ENCODE measurements at places on chromosomes 4 and X.

DNA sequence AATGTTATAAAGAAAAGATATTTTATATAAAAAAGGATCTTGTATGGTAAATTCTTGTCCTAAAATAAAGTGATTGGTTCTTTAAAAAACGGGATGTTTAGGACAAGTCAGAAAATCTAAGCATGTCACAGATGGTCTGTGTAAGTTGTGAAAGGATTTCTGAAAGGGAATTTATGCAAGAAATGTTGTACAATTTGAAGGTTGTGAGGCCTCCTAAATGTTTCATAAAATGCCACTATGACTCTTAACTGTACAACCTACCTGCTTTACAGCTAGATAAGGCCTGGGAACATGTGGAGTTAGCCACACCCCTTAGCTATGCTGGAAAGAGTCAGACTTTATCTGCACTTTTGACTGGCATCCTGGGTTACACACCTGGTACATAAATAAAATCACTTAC, 951.5 kb upstream of the POU3F4 start:
- DNase-seq: no peak

DNA sequence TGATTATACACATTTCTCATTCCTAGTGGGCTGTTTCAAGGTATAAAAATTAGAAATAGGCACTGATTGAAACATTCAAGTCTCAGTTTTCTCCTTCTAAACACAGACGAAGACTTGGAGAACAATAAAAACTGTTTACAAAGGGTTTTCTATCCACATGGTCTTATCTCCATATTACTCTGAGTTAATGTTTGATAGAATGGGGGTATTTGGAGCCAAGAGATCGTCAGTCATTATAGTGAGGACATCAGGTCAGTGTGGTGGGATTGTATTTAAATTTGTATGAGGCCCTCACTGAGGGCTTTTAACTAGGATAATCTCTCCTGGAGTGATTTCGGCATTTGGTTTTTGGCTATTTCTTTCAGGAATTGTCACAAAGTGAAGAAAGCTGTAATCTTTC, 16.4 kb upstream of the DYNLT3 start:
- DNase-seq: no peak

GRCh38 chrX:151178746-151179145, 2.4 kb downstream of the GPR50 start:
- DNase-seq: no peak

- no peak for DNase-seq
Measured at GRCh38 chr4:23477905-23478304, 411.9 kb downstream of the PPARGC1A start.

- no peak for DNase-seq
Measured at GRCh38 chrX:119899125-119899524, 3.4 kb downstream of the AKAP14 start.

DNA sequence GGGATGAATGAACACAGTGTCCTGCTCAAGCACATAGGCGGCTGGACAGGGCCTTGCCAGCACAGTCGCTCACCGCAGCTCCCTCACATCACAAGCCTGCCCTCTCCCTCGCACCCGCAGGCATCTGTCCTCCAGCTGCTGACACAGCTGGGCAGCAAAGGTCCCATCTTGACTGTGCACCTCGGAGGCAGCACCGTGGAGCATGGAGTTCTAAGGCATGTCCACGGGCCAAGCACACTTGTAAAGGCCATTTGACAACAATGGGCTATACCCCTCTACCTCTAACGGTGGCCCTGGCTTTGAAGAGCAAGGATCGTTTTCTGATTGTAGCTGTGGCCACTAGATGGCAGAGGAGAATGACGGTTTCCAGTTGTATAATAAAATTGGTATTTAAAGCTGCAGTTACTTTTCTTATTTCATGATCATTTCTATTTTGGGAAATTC, 53.8 kb downstream of the APLN start:
- DNase-seq: no peak

DNA sequence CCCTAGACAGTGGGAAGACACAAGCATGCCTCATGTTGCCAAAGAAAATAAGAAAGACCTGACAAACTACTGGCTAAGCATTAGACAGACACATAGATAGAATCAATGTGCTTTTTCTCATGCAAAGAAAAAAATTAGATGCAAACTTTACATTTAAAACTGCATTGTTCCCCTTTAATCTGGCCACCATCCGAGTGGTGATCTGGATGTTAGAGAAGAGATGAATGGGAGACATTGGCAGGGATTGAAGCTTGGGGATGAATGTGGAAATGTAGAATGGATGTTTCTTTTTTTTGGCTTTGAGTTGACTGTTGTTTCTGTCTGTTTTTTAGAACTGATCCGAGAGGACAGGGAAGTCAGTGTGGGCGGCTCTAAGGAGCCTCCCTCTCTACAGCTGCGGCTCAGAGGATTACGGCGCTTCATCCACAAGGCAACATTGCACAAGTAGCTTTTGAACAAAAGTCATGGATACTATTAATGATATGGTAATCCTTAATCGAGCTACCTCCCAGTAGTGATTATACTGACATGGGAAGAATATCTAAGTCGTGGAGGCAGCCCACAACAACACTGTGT, 53.0 kb downstream of the HELT start:
- no peak for DNase-seq

- DNase-seq: no peak
Measured at GRCh38 chr4:39637586-39638353, 895 bp downstream of the SMIM14 start.

Measured in stimulated activated CD8-positive, alpha-beta memory T cell treated with anti-CD3 and anti-CD28 coated beads, Interleukin-4, amount 100 ng/mL, for 1 hour (primary cell).